ENCODE measurements at places on chromosomes 1 and 21. TPM values are rescaled to one million over a fixed set of nuclear protein-coding genes. Genes with fewer than 3 reads are reported as not detected.

The FCRLA gene
- 5.0 TPM for total RNA-seq

The USP33 gene
- 85.0 TPM for total RNA-seq

The FOXD2 gene
- 1.5 TPM for total RNA-seq

The TMEM269 gene
- total RNA-seq, result not detected

The CLCA1 gene
- 841 TPM for total RNA-seq

The ETNK2 gene
- 5.7 TPM for total RNA-seq

The RYR2 gene
- total RNA-seq, result 2.5 TPM

The IL22RA1 gene
- 66.0 TPM for total RNA-seq

The DBT gene
- total RNA-seq, result 5.9 TPM

The AKNAD1 gene
- not detected for total RNA-seq

The RNF186 gene
- total RNA-seq, result 12.7 TPM

The SLAMF9 gene
- not detected for total RNA-seq

The TTC24 gene
- total RNA-seq, result not detected

The PRDM16 gene
- 5.4 TPM for total RNA-seq
